ENCODE measurements at places on chromosomes 3 and 15.

DNA sequence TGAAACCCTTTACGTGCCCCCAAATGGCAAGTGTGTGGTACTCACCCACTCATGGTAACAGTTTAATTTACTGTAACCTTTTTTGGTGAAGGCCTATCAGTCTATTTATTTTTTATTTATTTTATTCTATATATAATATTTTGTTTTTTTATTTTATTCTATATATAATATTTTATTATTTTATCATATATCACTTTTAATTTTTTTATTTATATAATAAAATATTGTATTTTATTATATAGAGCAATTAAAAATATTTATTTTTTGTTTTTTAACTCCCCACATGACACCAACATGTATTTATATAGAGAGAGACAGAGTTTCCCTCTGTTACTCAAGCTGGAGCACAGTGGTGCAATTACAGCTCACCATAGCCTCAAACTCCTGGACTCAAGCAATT lies 41.4 kb downstream of the SLC28A1 start:
- DNase-seq = no peak

- DNase-seq = no peak
Measured at GRCh38 chr3:5767304-5767703, 579.8 kb downstream of the EDEM1 start.

DNA sequence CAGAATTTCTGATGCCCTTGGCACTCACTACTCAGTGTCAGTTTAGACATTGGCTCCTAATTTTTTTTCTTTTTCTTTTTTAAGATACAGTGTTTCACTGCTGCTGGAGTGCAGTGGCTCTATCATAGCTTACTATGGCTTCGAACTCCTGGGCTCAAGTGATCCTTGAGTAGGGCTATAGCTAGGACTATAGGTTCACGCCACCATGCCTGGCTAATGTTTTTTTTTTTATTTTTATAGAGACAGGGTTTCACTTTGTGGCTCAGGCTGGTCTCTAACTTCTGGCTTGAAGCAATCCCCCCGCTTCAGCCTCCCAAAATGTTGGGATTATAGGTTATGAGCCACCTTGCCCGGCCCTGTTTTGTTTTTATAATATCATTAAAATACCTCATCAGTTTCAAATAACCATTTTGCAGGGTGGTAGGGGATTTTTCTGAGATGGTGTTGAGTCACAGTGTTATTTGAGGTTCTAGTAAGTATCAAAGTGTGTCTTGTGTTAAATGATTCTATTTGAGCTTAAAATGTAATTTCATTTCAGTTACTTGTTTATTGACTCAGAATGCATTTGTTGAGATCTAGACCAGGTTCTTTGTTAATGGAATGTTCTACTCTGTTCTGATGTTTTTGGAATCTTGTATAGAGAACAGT lies 7.0 kb downstream of the FNDC3B start:
- DNase-seq = no peak

DNA sequence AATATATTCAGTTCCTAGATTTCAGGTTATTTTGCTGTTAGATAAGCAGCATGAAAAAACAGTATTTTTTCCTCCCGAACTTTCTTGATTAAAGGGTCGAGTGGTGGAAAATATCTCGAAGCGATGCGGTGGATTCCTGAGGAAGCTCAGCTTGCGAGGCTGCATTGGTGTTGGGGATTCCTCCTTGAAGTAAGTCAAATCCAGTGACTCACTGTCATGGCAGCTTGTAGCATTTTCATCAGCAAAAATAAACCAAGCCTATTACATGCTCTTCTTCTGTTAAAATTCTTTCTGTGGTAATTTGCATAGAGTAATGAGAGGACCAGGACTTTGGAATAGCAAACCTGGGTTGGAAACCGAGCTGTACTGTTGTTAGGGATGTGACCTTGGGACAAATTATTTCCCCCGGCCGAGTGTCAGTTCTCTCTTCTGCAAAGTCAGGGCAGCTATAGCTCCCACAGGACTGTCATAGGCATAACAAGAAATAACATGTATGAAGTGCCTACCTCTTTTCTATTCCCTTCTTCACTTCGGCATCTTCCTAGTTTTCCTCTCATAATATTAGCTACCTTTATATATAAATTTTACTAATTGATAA lies 75.6 kb downstream of the UBP1 start:
- DNase-seq = no peak

DNA sequence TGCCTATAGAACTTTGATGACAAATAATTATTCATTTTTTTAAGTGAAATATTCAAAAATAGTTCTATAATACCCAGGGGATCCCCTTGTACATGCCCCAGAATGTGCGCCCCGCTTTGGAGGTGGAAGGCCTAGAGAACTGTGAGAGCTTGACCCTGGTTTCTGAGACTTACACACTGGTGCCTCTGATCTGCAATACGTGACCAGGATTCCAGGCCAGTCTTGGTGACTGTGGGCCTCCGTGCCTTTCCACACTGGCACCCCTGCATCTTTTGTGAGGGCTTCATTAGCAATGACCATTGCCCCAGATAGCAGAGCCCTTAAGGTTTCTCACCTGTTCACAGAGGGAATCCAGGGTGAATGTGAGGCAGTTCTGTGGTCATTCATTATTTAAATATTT lies 44.0 kb downstream of the CLSTN2 start:
- DNase-seq = no peak

GRCh38 chr15:42324308-42324707 lies 35.0 kb upstream of the CAPN3 start:
- DNase-seq = no peak

DNA sequence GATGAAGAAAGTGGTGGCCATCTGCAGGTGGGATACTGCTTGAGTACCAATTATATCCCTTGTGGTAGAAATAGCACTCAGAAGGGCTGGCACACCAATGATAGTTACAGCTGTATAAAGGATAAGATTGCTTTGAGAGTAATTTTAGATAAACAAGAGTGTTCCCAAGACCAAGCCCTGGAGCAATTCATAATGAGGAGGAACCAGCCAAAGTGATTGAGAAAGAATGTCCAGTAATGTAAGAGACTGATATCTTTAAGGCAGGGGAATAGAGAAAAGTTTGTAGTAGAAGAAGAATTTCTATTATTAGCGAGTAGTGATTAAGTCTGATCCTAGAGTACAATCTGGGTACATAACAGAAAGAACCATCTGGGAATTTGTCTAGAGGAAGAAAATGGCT lies 945.1 kb downstream of the OTOL1 start:
- no peak for DNase-seq
